ENCODE measurements at places on chromosomes 5 and 9.

DNA sequence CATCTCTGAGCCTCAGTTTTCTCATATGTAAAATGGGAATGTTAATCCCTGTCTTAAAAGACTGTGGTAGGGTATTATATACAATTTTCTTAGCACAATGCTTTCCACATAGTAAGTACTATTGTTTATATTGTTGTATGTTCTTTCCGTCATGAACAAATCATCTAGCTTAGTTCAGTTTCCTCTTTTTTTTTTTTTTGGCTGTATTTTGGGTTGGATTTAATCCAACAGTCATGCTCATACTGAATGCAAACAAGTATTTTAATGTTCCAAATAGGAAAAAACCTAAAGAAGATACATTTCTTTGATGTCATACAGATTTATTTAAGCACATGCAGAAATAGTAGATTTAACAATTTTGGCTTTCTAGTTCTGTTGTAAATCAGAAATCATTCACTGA is 95.1 kb downstream of the RNF180 start:
- no peak for DNase-seq

DNA sequence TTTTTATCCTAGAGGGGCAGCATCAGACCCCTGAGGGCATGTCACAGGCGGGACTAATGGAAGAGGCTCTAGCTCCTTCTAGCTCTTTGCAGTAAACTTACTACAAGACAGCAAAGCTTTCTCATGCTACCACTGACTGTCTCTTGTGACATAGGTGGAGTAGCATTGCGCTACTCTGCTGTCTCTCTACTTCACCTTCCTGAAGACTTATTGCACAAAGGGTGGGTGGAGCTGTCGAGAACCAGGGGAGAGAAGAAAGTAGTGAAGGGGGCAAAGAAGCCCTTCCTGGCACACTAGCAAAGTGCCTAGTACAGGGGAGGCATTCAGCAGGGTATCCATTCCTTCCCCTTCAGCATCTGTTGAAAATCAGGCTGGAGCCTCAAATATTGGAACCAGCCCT is 36.1 kb upstream of the NEK6 start:
- DNase-seq, result no peak

GRCh38 chr5:127957183-127957582 is 126.4 kb upstream of the SLC12A2 start:
- no peak for DNase-seq

DNA sequence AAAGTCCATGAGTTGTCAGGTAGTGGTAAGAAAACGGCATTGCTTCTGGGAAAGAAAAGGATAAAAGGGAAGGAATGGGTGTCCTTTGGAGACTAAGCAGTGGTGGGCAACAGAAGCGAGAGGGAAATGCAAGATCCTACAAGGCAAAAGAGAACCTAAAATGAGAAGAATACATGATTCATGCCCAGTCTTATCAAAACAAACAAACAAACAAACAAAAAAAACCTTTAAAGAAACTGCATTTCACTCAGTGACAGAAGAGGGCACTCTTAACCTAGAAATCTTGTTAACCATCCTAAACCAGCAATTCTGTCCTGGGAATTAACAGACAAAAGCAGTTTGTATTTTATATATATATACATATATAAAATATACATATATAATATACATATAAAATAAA is 88.5 kb downstream of the SUSD1 start:
- no peak for DNase-seq

- DNase-seq, result no peak
Measured at GRCh38 chr5:29899583-29899982, 1293.9 kb upstream of the CDH6 start.

DNA sequence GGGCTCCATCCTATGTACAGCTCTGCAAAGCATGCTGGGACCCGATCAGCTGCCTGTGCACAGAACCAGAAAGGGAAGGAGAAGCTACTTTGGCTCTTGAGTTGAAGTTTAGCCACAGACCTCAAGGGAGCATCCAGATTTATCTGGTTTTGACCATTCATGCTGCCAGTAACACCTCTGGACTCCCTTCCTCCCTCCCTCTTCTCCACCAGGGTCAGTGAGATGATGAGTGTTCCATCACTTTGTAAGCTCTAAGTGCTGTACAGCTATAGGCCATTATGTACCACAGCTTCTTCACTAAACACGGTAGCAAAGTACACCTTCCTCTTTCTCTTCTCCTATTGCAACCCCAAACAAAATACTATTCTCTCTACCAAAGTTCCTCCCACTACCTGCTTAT is 77.9 kb downstream of the GLIS3 start:
- no peak for DNase-seq

DNA sequence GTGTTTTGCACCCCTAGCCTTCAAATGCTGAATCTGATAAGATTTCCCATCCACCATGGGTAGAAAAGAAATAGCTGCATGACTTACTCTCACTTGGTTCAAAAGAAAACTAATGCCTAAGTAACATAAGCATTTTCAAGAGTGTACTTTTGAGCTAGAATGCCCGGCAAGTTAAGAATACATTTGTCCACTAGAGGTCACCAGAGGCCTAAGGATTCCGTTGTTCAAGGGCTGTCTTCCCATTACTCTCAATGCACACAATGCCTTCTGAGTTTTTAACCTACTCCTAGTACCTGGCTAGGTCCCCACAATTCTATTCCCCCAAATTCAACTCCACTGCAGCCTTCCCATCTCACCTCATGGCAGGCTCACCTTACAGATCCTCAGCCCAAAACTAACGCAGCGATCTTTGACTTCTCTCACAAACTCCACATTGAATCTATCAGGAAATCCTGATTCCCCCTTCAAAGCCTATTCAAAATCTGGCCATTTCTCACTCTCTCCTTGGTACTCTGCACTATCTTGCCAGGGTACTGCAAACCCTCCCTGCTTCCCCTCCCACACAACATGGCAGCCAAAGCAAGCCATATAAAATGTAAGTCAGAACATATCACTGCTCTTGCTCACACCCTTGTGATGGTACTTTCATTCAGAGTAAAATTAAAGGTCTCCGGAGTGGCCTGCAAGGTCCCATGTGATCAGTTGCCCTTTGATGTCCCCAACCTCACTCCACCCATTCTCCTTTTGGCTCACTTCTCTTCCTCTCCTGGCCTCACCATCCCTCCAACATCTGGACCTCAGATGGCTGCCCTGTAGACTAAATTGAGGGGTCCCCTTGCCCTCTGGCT is 13.4 kb downstream of the OXCT1 start:
- DNase-seq, result peak; percentile 19

DNA sequence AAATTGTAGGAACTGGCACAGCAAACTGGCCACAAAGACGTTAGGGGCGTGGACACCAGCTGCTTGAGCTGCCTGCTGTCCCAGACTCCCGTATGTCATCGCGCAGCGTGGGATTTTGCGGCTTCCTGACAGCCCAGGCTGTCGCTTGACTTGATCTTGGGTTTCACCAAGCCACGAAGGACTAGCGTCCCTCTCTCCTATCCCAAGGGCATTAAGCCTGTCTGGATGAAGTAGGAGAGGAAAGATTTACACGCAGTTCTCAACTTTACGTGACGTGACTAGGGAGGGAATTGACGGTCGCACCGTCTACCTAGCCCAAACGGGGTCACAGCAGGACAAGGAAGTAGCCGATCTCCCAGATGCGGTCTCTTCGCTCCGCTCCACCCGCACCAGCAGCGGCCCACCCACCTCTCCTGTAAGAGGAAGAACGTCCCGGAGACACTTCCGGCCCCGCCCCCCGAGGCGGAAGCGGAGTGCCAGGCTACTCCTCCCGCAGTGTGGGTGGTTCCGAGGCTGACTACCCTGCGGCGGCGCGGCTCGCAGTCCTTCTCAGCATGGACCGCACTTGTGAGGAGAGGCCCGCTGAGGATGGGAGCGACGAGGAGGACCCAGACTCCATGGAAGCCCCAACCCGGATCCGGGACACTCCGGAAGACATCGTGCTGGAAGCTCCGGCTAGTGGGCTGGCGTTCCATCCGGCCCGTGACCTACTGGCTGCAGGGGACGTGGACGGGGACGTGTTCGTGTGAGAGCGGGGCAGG is at the start of gene WDR55:
Gene WDR55, plus strand, starts transcription at position 546 of the 761 bp plus-strand sequence. Its CDS starts 9 bp downstream, at position 555.
- peak; percentile 94 for DNase-seq

GRCh38 chr5:87164409-87164808 is 103.3 kb upstream of the RASA1 start:
- no peak for DNase-seq

GRCh38 chr5:160432196-160432595 is 10.5 kb downstream of the PTTG1 start:
- no peak for DNase-seq

Measured in activated CD8-positive, alpha-beta memory T cell treated with anti-CD3 and anti-CD28 coated beads for 1 hour (primary cell).